ENCODE measurements at places on chromosomes 5 and 9.
A peak's percentile ranks its signal among the peaks of the same experiment; 100 is the strongest.

DNA sequence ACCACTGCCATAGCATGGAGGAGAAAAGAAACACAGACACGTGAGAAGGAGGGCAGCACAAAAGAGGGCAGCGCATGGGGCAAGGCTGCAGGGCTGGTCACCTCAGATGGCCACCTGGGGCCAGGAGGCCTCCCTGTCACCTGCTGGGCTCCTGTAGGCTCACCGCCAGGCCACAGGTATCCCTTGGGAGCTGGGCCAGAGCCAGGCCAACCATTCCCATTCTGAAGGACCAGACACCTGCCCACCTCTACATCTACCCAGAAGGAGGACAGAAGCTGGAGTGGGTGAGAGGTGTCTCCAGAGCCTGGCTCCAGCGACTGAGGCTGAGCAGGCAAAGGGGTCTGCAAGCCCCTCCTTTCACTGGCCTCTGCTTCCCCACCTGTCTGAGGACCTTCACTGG is 103.1 kb downstream of the PAX5 start:
- DNase-seq: no peak

DNA sequence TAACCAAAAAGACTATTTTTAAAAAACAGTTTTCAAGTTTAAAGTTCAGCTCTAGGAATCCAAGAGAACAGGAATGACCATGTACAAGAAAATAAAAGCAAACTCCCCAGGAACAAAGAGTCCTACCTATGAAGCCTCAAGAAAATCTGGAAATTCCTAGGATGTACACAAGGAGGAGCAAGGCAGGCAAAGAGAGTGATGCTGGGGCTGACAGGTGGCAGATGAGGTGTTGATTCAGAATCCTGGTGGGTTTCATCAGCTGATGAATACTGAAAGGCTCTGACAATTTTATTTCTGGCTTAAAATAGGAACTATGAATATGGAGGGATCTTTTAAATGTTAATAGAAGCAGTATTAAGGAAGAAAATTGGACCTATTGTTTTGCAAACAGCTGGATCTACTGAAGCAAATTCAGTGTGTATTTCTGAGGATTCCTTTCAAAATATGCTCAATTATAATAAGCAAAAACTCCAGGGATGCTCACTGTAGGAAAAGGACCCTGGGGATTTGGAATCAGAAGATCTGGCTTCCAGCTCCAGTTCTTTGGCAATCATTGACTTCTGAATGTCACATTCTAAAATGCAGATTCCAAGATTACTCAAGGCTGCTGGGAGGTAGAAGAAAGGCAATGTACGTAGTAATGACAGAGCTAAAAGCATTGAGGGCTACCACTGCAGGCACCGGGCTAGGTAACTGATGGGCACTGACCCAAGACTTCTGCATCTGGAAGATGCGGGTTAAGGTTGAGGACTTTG is 28.0 kb upstream of the SH3RF2 start:
- peak; percentile 32 for DNase-seq

DNA sequence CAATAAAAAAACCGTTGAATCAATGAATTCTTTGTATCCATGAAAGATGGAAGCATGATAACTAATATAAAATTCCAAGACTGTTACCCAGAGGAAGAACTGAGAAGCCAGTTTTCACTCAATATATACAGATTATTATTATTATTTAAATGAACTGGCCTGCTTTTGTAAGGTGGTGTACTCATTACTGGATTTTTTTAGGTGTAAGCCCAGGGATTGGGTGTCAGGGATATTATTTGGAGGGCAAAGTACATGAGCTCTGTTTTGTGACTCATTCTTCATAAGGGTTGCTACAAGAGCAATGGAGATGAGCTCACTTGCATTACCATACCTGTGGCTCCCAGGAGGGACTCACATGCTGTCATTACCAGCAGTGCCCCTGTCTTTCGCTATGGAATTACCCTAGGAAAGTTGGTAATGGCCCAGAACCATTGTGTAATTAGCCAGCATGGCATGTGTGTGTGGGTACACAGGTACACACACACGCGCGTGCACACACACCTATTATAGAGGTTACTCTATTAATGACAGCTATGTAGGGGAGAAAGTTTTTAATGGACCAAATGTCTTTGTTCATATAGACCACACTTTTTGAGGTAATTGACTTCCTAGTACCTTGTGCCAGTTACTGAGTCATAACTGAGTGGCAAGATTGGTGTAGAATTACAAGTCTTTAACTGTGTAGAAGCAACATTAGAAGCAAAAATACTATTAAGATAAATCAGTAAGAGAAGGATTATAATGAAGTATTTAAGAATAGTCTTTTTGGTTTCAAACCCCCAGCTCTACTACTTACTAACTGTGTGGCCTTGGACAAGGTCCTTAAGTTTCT is 143.4 kb downstream of the GDNF start:
- DNase-seq: peak; percentile 85

GRCh38 chr5:17477043-17477442 is 21.0 kb upstream of the TAF11L2 start:
- no peak for DNase-seq

DNA sequence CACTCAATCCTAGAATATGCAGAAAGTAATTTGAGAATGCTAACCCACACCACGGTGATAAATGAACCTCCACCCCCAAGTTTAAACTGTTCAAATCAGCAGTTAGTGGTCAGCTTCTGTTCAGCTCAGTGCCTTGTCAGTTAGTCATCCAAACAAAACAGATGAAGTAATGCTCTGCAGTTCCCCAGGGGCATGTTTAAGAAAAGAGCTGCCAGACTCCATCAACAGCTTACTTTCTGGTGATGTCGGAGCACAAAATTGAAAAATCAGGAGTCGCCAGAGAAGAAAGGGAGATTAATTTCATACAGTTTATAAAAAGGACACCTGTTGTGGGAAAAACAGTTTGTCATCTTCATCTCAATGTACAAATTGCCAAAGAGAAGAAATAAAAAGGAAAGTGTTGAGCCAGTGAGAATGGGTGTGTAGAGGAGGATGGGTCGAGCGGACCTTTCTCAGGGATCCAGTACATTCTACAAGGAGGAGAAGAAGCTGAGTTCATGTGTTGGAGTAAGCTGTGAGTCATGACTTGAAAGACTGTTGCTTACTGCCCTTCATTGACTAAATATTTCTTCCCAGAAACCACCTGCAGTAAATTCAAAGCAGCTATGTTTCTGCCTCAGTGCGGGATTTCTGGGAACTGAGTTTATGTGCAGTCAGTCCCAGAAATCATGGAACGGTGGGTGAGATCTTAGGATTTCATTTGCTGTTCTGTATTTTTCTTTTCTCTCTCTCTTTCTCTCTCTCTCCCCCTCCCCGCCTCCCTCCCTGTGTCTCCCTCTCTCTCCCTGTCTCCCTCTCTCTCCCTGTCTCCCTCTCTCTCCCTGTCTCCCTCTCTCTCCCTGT is 13.7 kb downstream of the TRIO start:
- DNase-seq: peak; percentile 96

- peak; percentile 29 for DNase-seq
Measured at GRCh38 chr5:71891856-71892255, 172.8 kb downstream of the CARTPT start.

GRCh38 chr9:99167119-99167518 is 54.6 kb downstream of the ALG2 start:
- no peak for DNase-seq

DNA sequence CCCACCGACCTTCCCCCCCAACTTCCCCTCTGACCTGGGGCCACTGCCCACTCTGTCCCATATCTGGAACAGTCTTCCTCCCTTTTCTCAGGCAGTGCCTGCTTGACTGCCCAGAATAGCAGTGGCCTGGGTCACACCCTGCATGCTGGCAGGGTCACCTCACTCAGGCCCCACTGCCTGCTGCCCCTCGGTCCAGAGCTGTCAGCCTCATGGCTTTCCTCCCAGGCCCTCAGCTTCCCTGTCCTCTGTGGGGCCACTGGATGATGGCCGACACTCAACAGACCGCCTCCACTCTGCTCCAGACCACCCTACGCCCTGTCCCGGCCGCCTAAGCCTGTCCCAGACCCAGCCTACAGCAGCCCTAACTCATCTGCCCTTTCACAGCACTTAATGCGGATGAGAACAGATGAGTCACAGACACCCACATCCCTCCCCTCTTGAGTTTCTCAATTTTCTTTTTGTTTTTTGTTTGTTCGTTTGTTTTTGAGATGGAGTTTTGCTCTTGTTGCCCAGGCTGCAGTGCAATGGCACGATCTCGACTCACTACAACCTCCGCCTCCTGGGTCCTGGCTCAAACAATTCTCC is 5.9 kb downstream of the PNPLA7 start:
- peak; percentile 20 for DNase-seq

DNA sequence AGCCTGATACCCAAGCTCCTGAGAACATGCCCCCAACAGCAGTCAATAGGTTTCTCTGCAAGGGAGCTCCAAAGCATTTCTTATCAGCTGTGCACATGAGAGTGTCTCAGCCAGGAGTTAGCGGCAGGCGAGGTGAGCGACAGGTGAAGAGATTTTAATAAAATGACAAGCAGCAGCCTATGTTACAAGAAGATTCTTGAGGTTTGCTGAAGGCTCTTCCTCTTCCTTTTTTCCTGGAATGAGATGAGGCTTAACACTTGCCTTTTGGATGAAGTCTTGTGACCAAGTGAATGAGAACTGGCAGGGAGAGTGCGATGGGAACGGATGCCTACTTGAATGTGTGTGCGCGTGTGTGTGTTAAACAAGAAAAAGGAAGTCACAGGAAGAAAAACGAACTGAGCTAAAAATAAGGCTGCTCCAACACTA is 76.1 kb downstream of the SHB start:
- no peak for DNase-seq

All from epithelial cell of esophagus (primary cell).